ENCODE measurements at places on chromosomes 7 and 10.

DNA sequence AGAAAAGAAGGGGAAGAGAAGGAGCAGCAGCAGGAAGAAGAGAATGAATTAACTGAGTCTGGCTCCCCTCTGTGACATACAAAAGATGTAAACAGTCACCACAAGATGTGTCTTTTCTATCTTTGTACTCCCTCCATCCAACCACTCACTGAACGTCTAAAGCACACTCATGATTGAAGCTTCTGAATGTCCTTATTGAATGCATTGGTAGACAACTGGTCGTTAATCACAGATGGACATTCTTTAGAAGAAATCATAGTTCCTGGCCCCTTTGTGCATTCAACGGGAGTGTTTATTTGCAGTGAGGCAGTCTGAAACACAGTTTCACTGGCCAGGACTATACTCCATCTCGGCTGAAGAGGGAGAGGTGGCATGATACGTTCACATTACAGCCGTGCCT is 206.3 kb upstream of the KMT2E start:
- no peak for DNase-seq

DNA sequence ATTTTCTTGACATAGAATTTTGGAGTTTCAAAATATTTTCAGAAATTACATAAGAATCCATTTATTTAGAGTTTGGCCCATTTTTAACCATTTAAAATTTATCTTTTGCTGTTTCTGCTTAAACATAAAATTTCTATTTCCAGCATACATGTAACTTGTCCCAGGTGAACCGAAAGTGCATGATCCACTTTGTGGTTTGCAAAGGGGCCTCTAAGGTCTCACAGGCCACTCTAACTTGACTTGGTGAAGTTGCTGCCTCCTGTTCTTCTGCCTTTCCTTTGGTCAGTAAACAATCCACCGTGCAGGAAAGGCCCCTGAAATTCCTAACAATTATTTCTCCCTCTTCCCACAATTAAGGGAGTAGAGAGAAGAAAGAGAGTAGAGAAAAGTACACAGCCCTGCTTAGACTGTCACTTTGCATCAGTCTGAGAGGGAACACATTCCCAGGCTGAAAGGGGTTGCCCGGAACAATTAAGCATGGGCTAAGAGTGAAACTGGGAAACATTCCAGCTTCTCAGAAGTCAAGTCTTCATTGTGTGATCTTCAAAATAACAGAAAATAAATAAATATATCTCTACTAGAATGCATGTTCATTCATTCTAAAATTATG is 79.5 kb upstream of the SEMA3A start:
- peak; percentile 57 for DNase-seq

- DNase-seq, result no peak
Observed at GRCh38 chr7:36764929-36765328, 40.6 kb upstream of the AOAH start.

DNA sequence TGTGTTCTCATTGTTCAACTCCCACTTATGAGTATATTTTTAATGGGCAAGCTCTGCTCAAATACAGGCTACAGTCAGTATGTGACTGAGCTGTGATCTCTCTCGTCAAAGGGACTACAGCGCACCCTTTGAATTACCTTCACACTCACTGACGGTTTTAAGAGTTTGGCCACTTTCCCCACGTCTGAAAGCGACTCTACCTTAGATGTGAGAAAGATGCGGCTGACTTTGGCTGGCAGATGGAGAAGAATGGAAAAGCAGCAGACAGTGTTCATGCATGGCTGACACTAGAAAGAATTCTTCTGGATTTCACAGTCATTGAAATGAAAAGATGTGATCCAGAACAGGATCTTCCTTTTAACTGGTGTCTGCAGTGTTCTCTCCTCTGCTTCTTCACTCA is 2.0 kb upstream of the ATRNL1 start:
- peak; percentile 38 for DNase-seq

- no peak for DNase-seq
Observed at GRCh38 chr7:36047091-36047658, 105.9 kb upstream of the EEPD1 start.

- DNase-seq, result no peak
Observed at GRCh38 chr7:34073676-34074075, 168.3 kb downstream of the BMPER start.

Data from retina (tissue), 1 donor.